ENCODE measurements at places on chromosomes 6 and 20. TPM values are rescaled to one million over a fixed set of nuclear protein-coding genes. Genes with fewer than 3 reads are reported as not detected.
A peak's percentile ranks its signal among the peaks of the same experiment; 100 is the strongest.

DNA sequence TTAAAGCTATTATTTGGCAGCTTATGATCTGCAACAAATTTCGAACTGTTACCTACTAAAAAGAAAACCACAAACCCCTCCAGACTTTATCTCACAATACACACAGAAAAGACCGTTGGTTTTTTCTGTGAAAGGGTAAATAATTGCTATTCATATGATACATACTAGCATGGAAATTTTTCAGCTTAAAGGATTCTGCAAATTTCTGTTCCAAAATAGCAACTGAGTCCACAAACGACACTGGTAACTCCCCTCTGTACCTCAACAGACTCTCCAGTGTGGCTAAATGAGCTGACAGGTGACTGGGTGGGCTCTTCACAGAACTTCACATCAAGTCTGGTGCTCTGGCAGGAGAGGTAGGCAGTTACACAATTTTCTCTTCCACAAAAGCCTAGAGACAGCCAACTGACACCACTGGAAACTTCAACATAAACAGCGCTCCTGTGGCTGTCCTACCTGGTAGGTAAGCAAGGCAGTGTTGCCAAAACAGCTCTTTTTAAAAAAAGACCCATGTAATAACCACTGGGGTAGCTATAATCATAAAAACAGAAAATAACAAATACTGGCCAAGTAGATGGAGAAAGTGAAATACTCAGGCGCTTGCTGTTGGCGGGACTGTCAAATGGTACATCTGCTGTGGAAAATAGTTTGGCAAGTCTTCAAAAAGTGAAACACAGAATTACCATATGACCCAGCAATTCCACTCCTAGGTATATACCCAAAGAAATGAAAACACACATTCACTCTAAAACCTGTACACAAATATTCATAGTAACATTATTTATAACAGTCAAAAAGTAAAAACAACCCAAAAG is 37.8 kb downstream of the ELOVL5 start:
- no peak overlapping the region for H3K4me3 ChIP-seq
- no peak for DNase-seq
- H3K36me3 ChIP-seq = no peaks in the 10 kb centered on the region
- no peaks in the 10 kb centered on the region for H3K27me3 ChIP-seq
- no peak overlapping the region for H3K27ac ChIP-seq
- peaks cover 5% of the 10 kb centered on the region for H3K4me1 ChIP-seq

- H3K4me1 ChIP-seq = no peaks in the 10 kb centered on the region
- no peaks in the 10 kb centered on the region for H3K36me3 ChIP-seq
- no peak overlapping the region for H3K27ac ChIP-seq
Observed at GRCh38 chr6:131036601-131037000, 26.4 kb downstream of the EPB41L2 start.

DNA sequence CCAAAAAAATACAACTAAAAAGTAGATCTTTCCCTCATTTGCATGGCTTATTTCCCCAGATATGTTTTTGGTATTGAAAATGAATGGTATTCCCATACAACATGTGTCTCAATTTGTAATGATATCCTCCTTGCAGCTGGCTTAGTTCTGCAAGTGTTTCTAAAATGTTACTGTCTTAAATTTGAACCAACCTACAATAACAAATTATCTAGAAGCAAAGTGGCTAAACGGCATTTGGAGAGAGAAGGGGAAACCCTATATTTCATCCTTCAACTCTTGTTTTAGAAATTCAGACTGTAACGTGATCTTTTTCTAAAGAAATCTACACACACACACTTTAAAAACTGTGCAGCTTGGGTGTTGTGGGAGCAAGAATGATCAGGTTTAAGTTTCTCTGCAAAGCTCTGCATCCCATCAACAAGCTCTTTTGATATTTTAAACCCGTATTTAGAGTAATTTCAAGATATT is 153.0 kb downstream of the SOBP start:
- H3K27ac ChIP-seq = no peak overlapping the region
- no peaks in the 10 kb centered on the region for H3K27me3 ChIP-seq
- DNase-seq = no peak
- H3K4me1 ChIP-seq = no peaks in the 10 kb centered on the region

- no peak overlapping the region for H3K4me3 ChIP-seq
- H3K27ac ChIP-seq = no peak overlapping the region
- DNase-seq = no peak
- no peaks in the 10 kb centered on the region for H3K36me3 ChIP-seq
Observed at GRCh38 chr6:73264446-73264845, 1.4 kb upstream of the KHDC1 start.

- no peaks in the 10 kb centered on the region for H3K36me3 ChIP-seq
- DNase-seq = peak; percentile 39
- no peaks in the 10 kb centered on the region for H3K4me1 ChIP-seq
- no peak overlapping the region for H3K27ac ChIP-seq
- no peaks in the 10 kb centered on the region for H3K27me3 ChIP-seq
- no peak overlapping the region for H3K4me3 ChIP-seq
Observed at GRCh38 chr6:140062043-140063020, 687.9 kb upstream of the CITED2 start.

DNA sequence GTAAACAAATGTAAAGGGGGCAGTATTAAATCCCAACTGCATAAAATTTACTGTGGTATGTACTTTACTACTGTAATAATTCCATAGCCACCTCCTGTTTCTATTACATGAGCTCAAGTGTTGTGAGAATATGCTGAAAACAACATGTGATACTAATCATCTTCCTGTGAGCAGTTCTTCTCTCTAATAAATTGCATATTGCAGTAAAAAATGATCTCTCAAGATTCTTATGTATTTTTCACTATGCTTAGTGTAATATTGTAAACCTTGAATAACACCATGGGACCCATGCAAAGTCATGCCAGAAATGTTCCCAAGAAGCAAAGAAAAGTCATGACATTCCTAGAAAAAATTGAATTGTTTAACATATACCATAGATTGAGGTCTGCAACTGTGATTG is 133.0 kb upstream of the ATXN1 start:
- H3K4me1 ChIP-seq = no peaks in the 10 kb centered on the region
- no peaks in the 10 kb centered on the region for H3K36me3 ChIP-seq

DNA sequence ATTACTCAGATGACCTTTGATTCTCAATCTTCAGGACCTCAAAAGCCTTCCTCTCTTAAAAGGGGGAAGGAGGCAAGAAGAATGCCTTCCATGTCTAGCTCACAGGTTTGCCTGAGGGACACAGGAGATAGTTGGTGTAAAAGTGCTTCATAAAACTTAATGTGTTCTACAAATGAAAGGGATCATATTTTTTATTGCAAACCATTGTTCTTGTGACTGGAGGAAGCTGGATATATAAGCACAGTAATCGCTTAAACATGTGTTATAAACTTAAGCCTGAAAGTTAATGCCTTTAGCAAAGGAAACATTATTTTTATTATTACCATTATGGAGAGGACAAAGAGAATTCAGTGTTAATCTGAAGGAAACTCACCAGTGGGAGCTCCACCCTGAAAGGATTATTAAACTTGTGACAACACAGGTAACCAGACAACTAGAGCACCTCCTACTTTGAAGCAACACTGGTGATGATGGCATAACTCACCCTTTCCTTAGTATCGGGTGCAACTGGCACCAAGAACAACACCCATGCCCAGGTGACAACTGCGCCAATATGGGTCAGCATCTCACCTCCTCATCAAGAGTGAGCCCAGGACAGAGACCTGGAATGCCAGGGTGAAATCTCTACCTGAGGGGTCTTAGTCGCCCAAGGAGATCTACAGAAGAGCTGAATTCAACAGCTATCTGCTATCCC is 288.7 kb upstream of the PRDM1 start:
- no peaks in the 10 kb centered on the region for H3K36me3 ChIP-seq
- H3K4me1 ChIP-seq = peaks cover 10% of the 10 kb centered on the region
- no peak overlapping the region for H3K4me3 ChIP-seq
- DNase-seq = no peak
- no peak overlapping the region for H3K27ac ChIP-seq
- H3K27me3 ChIP-seq = no peaks in the 10 kb centered on the region

DNA sequence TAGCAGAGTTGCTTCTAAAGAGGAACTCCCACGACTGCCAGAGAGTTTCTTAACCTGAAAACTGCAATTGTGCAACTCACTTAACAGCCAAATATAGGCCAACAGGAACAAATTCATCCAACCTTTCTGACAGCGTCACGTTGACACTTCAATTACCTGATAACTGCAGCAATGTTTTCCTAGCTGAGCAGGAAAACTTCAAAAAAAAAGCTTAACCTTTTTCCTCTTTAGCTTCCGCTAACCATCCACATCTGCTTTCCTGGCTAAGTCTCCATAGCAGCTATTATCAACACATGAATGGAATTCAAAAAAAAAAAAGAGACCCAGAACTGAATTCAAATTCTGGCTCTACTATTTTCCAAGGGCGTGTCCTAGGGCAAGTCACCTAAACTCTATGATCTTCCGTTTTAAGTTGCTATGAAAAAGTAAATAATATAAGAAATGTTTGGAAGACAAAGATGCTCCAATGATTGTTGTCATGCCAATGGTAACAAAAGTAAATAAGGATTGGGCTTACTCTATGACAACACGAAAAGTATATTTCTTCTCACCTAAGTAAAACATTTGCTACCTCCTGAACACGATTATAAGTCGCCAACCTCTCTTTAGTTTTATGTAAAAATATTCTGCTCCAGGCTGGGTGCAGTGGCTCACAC is 524.6 kb upstream of the JARID2 start:
- no peaks in the 10 kb centered on the region for H3K27me3 ChIP-seq
- H3K27ac ChIP-seq = no peak overlapping the region
- no peaks in the 10 kb centered on the region for H3K36me3 ChIP-seq
- DNase-seq = no peak

GRCh38 chr6:19137505-19137904 is 699.7 kb upstream of the ID4 start:
- H3K36me3 ChIP-seq = no peaks in the 10 kb centered on the region
- peaks cover 6% of the 10 kb centered on the region for H3K4me1 ChIP-seq
- H3K27me3 ChIP-seq = no peaks in the 10 kb centered on the region

DNA sequence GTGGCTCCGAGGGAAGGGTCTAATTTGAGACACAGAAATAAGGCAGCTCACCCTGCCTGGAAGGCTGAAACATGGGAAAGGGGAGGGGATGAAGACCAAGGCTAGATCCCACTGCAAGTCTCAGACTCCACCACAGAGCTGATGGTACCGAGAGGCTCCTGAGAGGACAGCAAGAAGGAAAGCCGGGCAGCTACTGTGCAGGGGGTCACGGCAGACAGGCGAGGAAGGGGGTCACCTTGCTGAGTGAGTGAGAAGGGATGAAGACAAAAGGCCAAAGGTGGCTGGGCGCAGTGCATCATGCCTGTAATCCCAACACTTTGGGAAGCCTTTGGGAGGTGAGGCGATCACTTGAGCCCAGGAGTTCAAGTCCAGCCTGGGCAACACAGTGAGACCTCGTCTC is 100.7 kb downstream of the ATP9A start:
- no peaks in the 10 kb centered on the region for H3K36me3 ChIP-seq
- no peak for DNase-seq
- H3K4me3 ChIP-seq = no peak overlapping the region
- no peaks in the 10 kb centered on the region for H3K27me3 ChIP-seq
- H3K27ac ChIP-seq = no peak overlapping the region

DNA sequence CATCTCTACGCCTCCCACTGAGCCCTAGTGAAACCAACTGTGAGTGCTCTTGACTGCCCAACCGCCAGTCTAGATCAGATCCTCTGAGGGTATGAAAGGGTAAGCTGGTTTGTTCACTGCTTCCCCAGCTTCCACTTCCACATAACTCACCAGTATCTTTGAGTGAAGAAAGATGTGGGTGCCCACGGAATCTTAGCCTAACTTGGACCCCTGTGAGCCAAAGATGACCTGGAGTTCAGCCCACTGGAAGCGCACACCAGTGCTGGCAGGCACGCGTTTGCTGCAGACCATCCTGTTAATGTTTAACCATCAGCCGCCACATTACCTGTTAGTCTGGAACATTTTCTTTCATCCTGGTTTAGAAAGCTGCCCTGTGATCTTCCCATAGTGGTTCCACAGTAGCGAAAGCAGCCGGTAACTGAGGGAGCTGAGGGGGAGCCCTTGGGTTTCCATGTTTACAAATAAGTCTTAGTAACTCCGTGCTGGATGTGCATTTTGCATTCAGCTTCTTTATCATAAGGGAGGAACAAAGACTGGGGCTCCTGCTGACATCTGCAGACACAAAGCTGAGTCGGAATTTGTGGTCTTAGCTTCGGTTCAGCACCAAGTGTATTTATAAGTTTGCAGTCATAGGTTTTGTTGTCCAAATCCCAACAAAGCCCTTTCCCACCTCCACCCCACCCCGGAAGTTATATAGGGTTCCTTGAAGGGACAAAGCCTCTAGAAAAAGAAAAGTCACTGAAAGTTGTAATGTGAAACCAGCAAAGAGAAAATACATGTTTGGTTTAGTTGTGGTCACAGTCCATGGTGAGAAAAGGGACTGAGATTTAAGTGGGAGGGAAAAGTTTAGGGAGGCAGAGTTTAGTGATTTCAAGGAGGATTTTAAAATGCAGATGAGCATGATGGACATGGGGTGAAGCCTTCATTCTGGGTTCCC is 71.0 kb downstream of the SSR1 start:
- peak overlapping the region; percentile 83 for H3K27ac ChIP-seq
- no peaks in the 10 kb centered on the region for H3K27me3 ChIP-seq
- peaks cover 69% of the 10 kb centered on the region for H3K4me1 ChIP-seq

DNA sequence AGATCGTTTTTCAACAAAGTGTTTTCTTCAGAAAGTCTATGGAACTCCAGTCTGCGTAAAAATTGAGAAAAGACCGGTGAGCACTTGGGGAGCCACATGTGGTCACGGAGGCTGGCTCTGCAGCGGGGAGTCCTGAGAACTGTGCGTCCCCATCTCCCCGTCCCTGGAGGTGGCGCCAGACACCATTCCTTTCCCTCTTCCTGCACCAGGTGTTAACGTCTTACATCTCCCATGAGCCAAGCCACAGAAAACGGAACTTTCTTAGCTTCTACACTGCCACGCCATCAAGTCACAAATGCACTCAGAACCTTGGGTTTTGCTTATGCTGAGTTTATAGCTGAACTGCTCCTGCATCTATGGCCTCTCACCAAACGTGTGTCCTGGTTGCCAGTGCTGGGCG is 62.6 kb downstream of the GINS1 start:
- DNase-seq = peak; percentile 38
- H3K27ac ChIP-seq = no peak overlapping the region
- H3K27me3 ChIP-seq = no peaks in the 10 kb centered on the region
- no peaks in the 10 kb centered on the region for H3K4me1 ChIP-seq
- no peaks in the 10 kb centered on the region for H3K36me3 ChIP-seq
- no peak overlapping the region for H3K4me3 ChIP-seq

- peak; percentile 49 for DNase-seq
- peaks cover 23% of the 10 kb centered on the region for H3K4me1 ChIP-seq
- no peaks in the 10 kb centered on the region for H3K36me3 ChIP-seq
- H3K27me3 ChIP-seq = no peaks in the 10 kb centered on the region
Observed at GRCh38 chr6:107491138-107491609, 1.3 kb downstream of the SOBP start.

DNA sequence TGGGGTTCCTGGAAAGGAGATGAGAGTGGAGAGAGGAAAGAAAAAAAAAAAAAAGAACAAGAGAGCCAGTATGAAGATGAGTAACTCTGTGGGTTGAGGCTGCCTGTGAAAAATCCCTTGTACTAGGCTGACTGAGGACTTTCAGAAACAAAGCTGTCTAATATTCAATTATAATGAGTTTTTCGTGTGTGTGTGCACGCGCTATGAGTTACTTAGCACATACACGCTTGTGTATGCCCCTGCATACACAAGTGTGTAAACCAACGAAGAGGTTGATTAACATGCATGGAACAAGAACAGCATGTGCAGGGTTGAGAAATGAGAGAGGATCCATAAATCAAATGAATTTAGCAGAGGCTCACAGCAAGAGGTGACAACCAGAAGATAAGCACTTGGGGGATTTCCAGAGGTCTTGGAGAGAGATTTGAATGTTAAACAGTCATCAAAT is 4.8 kb upstream of the RBPJL start:
- no peaks in the 10 kb centered on the region for H3K27me3 ChIP-seq
- no peak overlapping the region for H3K4me3 ChIP-seq
- H3K4me1 ChIP-seq = peaks cover 22% of the 10 kb centered on the region
- no peak overlapping the region for H3K27ac ChIP-seq
- no peaks in the 10 kb centered on the region for H3K36me3 ChIP-seq

Gene GFRAL
- not detected for total RNA-seq

Gene CNR1
- 2.6 TPM for total RNA-seq

Gene CCN6
- not detected for total RNA-seq

Gene GPSM3
- total RNA-seq = 1.3 TPM

Gene DLK2
- not detected for total RNA-seq
